ENCODE measurements at places on chromosomes 2 and 18.

- DNase-seq, result no peak
Observed at GRCh38 chr18:35732162-35732561, 150.6 kb downstream of the GALNT1 start.

GRCh38 chr2:109215866-109216265, 86.9 kb downstream of the SH3RF3 start:
- DNase-seq, result no peak

DNA sequence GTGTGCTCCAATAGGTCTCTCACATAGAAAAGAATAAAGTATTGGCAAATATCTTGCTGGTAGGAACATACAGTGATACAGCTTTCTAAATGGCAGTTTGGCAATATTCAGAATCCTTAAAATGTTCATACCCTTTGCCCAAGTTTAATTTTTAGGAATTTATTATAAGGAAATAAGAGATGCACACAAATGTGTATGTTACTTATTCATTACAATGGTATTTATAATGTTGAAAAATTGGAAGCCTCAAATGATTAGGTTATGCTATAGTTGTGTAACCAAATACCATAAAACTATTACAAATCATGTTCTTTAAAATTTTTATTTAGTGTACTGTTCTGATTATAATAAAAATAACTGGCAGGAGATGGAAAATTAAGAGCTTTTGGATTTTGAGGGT, 196.8 kb downstream of the MCFD2 start:
- DNase-seq, result no peak

DNA sequence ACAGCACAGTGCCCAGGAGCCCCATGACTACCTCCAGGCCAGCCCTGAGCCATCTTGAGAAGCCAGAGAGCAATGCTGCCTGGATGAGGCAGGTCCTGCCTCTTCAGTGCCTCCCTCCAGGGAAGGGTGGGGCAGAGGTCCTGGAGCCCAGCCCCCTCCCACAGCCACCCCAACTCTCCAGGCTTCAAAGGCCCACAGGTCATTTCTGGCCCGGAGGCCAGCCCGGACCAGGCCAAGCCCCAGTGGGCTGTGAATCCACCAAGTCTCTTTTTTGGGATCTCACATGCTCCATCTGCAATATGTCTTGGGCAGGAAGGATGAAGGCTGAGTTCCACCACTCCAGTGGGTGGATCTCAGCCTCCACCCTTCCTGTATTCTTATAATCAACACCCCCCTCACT, 36.7 kb downstream of the SDC1 start:
- no peak for DNase-seq

GRCh38 chr2:196336715-196337114, 165.3 kb upstream of the STK17B start:
- DNase-seq, result no peak

- DNase-seq, result no peak
Observed at GRCh38 chr2:69376403-69376802, 10.6 kb downstream of the GFPT1 start.

- no peak for DNase-seq
Observed at GRCh38 chr2:127074358-127074757, 32.6 kb downstream of the BIN1 start.

GRCh38 chr2:203871371-203871983, 3.9 kb downstream of the CTLA4 start:
- DNase-seq, result no peak

DNA sequence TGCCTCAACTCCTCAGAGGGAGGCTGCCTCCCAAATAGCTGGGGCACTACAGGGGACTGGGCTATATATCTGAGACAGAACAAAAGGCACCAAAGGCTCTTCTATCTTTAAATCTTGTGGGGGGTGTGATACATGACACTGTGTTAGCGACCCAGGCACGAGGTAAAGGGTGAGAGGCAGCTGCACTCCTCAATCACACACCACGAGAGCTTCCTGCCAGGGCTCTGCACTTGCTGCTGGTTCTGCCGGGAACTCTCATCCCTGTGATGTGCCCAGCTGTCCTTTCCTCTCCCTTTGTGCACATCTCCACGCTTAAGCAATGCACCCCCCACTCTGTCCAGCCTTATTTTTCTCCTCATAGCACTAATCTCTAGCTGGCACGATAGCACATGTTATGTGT, 32.4 kb downstream of the NPC1 start:
- no peak for DNase-seq

GRCh38 chr2:60555783-60556139, 2.3 kb upstream of the BCL11A start:
- no peak for DNase-seq

- DNase-seq, result no peak
Observed at GRCh38 chr18:77170890-77171410, 38.4 kb upstream of the MBP start.

- DNase-seq, result no peak
Observed at GRCh38 chr2:22628906-22629305, 756.1 kb upstream of the KLHL29 start.

- DNase-seq, result no peak
Observed at GRCh38 chr18:68484241-68484640, 230.7 kb downstream of the TMX3 start.

DNA sequence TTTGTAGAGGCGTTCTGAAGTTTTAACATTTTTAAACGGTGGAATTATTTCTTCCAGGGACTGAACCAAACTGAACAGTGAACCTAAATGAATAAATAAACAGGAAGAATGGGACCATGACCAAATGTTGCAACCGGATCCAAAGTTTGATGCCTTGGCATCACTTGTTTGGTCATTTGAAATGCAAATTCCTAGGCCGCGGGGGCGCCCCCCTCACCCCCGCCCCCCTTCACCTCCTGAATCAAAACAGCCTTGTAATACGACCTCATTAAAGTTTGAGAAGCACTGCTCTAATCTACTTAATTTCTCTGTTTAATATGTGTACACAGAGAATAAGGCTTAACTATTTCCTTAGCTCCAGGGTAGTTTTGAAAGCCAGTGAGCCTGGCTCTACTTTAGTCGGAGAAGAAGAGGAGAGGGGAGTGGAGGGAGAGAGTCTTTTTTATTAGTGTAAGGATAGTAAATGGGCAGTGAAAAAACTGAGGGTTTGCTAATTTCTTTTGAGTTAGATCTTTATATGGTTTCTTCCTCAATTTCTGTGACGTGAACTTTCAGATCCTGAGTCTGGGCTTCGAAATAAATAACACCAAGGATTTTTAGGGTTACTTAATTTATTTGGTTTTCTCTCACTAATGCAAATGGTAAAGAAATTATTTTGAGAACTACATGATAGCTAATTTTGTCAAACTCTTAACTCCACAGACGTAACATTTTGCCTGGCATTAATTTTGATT, 5.7 kb downstream of the C2orf80 start:
- no peak for DNase-seq

- DNase-seq, result peak; percentile 52
Observed at GRCh38 chr2:64311948-64312621, 141.9 kb upstream of the LGALSL start.

DNA sequence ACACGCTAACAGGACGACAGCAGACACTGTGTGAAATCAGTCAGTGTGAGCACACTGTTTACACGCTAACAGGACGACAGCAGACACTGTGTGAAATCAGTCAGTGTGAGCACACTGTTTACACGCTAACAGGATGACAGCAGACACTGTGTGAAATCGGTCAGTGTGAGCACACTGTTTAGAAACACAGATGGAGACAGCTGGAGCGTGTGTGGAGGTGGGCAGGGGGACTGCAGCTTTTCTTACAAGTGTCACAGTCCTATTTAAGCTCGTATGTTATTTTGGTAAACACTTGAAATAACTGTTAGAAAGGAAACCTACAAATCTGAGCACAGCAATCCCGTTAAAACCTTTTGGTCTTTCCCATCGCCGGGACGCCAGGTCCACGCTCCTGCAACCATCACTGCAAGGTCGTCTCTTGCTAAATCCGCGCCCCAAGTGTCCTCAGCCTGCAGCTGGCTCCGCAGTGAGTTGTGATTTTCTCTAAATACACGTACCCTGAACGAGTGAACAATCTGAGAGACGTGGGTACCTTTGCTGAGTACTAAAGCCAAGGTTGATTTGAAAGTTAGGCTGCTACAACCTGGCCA, 58.9 kb upstream of the CTDP1 start:
- DNase-seq, result no peak

DNA sequence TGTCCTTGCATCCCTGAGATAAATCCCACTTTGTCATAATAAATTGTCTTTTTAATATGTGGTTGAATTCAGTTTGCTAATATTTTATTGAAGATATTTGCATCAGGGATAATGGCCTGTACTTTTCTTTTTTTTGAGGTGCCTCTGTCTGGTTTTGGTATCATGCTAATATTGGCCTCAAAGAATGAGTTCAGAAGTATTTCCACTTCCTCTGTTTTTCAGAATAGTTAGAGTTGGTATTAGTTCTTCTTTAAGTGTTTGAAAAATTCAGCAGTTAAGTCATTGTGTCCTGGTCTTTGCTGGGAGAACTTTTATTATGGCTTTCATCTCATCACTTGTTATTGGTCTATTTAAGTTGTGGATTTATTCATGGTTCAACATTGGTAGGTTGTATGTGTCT, 464.1 kb upstream of the CRIM1 start:
- no peak for DNase-seq

DNA sequence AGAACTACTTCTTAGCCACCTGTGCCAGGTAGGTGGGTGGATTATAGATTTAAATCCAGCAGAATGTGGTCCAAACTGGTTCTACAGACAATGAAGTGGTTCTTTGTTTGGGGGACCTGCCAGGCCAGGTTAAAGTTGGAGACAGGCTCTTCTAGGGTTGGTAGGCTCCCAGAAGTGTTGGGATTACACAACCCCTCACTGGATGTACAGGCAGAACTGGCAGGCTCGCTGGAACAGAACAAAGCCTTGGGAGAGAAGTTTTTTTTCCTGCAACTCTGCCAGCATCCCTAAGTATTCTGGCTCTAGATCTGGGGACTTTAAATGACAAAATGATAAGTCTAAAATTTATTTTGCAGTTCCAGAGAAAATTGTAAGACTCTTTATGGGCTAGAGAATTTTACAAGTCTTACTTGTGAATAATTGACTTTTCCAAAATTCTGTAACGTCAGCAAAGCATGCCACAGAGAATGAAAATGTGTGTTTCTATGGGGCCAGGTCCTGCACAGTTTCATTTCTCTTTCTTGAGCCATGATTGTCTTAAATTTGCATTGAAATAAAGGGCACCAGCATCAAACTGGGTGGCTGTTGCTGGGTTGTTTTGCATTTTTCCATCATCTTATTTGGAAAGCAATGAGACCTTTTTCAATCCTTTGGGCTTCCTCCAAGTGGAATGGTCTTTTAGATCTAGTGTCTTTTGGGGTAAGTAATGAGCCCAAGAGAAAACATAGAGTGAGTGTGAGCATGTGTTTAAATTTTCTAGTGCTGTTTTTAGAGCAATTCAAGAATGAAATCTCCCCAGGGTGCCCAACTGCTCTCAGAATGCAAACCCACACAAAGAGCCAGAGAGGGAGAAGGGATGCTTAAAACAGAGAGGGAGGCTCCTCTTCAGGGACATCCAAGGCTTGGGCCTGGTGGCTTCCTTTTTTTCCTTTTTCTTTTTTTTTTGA, 32.4 kb upstream of the ATL2 start:
- no peak for DNase-seq

DNA sequence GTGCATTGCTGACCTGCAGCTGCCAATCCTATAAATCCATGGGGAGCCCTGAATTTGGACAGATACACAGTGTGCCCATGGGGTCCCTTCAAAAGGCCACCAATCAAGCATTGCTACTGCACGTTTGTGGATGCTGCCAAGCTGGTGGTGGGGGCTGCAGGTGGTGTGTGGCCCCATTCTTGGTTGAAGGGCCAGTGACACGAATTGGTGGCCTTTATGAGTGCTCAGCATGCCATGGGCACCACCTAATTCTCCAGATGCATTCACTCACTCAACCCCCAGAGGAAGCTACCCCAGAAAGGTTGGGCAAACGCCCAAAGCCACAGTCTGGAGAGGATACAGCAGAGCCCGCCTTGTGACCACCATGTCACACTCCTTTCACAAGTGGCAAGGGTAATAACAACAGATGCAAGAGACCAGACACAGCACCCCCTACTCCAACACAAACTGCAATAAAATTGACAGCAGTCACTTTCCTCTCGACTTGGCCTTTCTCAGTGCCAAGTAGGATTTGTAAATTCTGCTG, 27.1 kb downstream of the MC2R start:
- DNase-seq, result no peak

DNA sequence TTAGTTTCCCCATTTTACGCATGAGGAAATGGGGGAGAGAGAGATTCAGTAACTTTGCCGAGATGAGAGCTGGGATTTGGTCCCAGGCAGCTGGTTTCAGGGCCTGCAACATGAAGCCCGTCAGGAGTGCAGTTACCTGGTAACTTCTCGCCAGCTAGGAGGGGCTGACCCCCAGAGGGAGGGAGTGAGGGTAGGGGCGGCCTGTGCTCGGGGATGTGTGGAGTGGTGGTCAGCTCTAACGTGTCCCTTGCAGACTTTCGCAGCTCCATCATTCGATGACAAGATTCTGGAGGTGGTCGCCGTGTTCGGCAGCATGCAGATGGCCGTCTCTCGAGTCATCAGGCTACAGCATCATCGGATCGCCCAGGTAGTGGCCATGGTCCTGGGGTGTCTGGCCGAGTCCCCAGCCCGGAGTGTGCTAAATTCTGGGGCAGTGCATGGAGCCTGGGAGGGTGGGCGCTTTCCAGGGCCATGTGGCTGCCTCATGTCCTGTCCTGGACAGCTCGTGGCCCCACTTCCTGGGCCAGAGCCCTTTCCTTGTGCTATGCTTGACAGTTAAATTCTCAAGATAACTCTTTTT, 103.8 kb downstream of the DGKD start:
- no peak for DNase-seq

DNA sequence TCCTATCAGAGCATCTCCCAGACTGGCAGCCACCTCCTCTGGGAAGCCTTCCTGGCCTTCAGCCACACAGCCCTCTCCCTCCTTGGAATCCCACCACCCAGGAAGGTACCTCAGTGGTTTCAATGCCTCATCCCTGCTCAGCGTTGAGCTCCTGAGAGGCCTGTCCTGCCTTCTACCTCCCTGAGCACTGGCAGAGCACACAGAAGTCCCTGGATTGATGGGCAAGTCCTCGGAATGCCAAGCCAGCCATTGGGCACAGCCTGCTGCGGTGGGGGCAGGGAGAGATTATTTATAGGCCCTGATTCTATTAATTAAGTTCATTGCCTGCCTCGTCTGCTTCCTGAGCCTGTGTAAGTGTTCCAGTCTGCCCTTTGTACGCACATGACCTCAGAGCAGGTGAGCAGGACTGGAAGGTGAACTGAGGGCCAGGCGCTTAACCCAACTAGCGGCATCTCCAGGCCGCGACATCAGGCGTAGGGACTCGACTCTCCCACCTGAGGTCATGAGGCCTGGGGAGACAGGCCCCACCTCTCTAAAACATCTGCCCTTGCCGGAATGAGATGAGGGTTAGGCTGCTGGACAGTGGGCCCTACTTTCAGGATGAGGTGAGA, 63.4 kb downstream of the SMAD7 start:
- DNase-seq, result no peak

GRCh38 chr18:31657823-31658669, 26.3 kb downstream of the B4GALT6 start:
- DNase-seq, result no peak

DNA sequence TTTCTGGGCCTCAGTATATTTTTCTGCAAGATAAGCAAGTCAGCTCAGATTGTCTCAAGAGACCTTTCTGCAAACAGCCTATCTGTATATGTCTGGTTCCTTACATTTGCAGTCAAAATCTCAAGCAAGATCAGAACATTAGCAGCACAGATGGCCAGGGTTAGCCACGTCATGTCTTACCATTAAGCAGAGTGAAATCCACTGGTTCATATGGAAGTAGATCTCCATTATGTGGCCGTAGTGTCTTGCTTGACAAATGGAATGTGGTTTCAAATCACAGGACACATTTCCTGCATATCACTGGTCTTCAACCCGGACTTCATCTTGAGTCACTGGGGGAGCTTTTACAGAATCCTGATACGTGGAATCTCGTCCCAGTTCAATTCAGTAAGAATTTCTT, 500.2 kb downstream of the FBXO15 start:
- DNase-seq, result no peak

- no peak for DNase-seq
Observed at GRCh38 chr2:148971547-148971946, 67.0 kb upstream of the LYPD6B start.

All from nephron progenitor cell (in vitro differentiated cells).